ENCODE measurements at places on chromosomes 5 and 9.

DNA sequence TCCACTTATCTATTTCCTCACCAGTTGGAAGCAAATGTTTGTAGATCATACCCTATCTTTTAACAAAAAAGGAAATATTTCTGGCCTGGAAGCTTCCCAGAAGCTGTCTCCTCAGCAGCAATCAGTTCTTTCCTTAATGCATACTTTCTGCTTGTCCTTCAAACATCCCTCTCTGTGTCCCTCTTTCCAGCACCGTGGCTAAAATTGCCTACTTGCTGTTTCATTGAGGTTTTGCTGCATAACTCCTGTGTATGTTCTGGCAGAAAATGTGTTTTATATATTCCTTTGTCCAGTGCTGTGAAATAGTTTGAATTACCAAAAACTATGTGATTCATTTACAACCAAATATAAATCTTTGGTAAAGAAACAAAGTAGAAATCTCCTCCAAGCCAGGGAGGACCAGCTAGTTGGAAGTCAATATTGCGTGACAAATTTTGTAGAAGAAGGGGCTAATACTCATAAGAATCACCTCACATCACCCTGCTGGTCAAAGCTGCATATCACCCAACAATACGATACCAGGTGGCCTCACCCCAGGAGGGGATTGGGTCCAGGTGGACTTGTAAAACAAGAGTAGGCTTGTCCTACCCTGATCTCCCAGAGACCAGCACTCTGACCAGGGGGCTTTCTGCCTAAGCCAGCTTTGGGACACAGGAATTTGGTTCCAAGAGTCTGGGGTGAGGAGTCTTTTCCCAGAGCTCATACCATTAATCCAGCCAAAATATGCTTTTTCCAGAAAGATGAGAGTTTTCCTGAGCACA, 198.4 kb upstream of the SNX2 start:
- no peak for DNase-seq

DNA sequence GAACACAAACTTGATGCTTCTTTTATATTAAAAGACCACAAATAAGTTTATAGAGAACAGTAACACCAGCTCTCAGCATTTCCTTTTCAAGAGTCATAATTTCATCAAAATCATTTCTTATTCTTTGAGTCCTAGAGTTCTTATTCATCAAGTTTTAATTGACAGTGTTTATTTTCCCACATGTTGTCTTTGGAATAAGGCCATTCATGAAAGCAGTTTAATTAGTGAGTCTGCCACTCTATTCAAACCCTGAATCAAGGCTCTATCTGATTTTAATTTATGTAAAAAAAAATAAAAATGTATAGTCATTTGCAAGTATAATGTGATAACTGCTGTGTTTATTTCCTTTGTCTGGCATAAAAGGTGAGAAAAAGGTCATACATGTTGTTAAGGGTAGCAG, 176.7 kb downstream of the PARP8 start:
- no peak for DNase-seq

- DNase-seq, result no peak
Observed at GRCh38 chr5:23639326-23639725, 131.9 kb downstream of the PRDM9 start.

DNA sequence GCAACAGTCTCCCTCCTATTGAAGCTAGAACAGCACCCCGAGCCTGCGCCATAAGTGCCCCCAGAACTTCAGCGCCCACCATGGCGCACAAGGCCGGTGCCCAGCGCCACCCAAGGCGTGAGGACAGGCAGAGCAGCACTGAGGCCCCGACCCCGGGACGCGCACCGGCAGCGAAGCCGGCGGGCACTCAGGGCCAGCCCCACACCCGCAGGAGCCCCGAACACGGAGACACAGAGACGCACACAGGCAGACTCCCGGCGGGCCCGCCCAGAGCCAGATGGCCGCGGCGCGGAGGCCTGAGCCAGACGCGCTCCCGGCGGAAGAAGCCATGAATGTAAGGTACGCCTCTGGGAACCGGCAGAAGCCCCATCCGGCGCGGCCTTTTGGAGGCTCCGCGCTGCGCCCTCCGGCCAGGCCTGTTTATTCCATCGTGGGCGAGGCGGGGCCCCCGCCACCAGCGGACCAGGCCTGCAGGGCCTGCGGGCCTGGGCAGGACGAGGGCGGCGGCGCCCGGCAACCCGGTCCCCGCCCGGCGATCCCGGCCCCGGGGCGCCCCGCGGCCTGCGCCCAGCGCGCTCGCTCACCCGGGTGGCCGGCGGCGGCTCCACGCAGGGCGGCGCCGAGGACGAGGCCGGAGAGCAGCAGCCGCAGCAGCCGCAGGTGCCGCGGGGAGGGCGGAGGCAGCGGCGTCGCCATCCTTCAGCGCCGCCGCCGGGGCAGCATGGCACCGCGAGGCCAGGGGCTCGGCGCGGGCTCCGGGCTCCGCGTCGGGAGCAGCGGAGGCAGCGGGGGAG, 486 bp downstream of the NPDC1 start:
- peak; percentile 66 for DNase-seq

DNA sequence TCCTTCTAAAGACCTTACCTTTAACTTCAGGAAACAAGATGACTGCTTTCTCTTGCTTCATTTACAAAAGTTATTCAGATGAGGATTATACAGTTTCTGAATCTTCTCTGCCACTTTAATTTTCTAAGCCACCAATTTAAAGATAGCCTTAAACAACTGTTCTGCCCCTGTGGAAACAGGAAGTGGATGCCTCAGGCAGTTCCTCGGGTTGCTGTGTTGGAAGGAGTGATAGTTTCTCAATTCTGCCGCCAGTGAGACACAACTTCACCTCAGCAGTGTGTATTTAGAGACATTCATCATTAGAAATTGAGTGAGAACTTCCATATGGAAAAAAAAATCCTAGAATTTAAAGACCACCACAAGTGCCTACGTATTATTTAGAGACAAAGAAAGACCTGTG, 475.1 kb upstream of the WWC1 start:
- DNase-seq, result no peak

GRCh38 chr9:91178281-91179236, 183.2 kb downstream of the AUH start:
- DNase-seq, result no peak

DNA sequence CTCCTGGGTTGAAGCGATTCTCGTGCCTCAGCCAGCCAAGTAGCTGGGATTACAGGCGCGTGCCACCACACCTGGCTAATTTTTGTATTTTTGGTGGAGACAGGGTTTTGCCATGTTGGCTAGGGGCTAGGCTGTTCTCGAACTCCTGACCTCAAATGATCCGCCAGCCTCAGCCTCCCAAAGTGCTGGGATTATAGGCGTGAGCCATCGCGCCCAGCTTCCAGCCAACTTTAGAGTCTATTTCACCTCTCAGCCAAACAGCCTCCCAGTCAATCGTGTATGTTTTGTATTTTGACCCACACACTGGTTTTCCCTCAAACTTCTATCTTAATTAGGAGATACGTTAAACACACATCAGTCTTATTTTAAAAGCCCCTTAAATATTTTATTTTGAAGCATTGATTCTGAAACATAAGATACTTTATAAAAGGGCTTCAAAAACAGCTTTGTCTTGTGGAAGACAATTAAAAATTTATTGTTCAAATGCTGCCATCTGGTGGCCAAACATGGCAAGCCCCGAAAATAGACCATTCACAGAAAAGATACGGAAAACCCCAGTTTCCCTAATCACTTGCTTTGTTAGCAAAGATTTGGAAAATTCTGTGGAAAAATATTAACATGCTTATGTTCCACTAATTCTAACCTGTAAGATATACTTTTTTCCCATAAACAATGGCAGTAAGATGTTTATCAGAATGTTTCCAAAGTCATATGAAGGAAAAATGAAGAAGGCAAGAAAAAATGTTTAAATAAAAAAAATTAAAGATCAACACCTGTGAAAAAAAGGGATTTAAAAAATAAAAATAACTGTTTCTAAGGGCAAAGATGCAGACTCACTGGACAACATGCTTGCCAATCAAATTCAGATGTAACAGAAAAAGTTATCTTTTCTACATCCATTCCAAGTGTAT, 33.1 kb downstream of the APTX start:
- DNase-seq, result peak; percentile 64

GRCh38 chr5:151628112-151628823, 37.1 kb upstream of the FAT2 start:
- DNase-seq, result no peak

- DNase-seq, result no peak
Observed at GRCh38 chr5:74945561-74946165, 79.5 kb upstream of the FAM169A start.

GRCh38 chr5:171961117-171961516, 45.3 kb downstream of the FBXW11 start:
- DNase-seq, result no peak

DNA sequence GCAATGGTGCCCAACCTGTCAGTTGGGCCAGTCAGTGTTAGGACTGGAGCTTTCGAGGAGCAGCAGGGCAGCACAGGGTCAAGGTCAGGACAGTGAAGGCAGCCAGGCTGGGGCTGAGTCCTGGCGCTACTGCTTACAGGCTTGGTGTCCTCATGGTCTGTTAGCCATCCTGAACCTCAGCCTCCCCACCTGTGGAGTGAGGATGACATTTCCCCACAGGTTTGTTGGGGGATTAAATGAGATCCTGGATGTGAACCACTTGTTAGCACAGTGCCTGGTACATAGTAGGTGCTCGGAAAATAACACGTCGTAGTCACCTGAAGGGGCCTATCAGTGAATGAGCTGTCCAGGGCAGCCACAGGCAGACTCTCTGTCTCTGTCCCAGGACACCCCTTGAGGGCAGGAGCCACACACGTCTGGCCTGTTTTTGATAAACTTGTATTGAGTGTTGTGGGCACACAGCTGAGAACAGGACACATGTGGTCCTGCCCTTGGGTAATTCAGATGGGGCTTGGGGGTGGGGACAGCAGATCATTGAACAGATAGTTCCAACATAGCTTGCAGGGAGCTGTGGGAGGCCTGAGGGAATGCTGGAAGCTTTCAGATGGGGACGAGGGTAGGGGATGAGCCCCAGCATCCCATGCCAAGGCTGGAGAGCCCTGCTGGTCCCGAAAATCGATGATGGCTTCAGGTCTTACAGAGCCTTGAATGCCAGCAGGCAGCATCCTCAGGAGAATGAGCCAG, 69.3 kb downstream of the AMBP start:
- DNase-seq, result peak; percentile 4

- no peak for DNase-seq
Observed at GRCh38 chr9:136700959-136701667, 11.3 kb upstream of the DIPK1B start.

- no peak for DNase-seq
Observed at GRCh38 chr5:143979044-143979690, 167.2 kb downstream of the HMHB1 start.

GRCh38 chr5:114418176-114419066, 56.6 kb downstream of the KCNN2 start:
- no peak for DNase-seq

GRCh38 chr9:25691786-25692185, 13.5 kb upstream of the TUSC1 start:
- DNase-seq, result no peak

DNA sequence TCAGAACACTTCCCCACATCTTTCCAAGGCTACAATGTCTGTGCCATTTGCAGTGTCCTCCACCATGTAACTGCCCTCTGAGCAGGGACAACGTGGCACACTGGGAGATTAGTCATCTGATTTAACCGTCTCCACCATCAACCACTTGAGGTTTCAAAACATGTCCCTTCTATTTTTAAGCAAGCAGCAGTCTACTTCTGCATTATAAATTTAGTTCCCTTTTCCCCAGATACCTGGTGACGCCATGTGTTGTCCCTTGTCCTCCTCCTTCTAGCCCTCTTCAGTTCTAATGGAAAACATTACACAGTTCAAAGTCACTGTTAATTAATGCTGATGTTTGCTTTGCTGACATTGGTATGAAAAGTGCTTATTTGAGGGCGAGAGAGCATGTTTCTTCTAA, 52.8 kb downstream of the ATP10B start:
- no peak for DNase-seq

- no peak for DNase-seq
Observed at GRCh38 chr9:89398621-89399020, 80.3 kb downstream of the SECISBP2 start.

- no peak for DNase-seq
Observed at GRCh38 chr9:91445135-91445534, 21.5 kb upstream of the NFIL3 start.

DNA sequence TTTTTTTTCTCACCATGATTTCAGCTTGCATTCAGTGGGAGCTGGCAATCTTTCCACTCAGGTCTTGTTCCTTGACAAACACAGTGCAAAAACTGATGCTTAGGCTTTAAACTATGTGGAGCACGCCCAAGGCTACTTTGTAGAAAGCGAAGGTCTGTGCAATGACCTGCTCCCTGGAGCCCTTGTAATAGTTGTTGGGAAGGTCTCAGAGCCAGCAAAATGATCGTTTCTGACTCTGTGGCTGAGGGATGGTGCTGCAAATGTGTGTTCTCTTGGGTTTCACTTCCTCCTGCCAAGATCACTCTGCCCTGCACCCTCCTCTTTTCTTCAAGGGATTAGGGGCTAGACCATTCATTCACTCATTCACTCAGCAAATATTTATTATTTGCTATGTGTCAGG, 249.7 kb upstream of the MAP3K1 start:
- DNase-seq, result no peak

DNA sequence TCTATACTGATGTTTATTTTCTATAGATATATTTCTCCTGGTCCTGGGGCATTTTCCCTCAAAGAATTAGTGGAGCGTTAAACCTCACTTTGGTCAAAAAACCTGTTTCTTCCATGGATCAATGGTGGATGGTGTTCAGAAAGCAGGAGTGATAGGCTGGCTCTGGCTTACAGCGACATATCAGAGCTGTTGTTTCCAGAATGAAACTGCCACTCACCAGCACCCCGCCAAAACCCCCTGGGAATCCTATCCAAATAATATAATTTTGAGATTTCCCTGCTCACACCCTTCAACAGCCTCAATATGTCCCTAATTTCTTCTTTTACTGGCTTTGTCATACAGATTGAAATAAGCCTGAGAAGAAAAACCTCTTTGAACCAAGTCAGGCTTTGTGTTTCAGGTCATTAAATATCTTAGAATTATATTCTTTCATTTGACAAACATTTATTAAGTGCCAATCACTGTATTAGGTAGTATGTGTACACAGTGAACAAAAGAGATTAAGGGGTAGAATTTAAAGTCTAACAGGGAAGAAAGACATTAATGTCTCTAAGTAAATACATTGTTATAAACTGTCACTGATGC, 144.5 kb upstream of the GPR151 start:
- no peak for DNase-seq

GRCh38 chr5:127757576-127757975, 54.4 kb downstream of the CCDC192 start:
- no peak for DNase-seq

GRCh38 chr5:167952278-167952995, 339.0 kb upstream of the WWC1 start:
- DNase-seq, result no peak

DNA sequence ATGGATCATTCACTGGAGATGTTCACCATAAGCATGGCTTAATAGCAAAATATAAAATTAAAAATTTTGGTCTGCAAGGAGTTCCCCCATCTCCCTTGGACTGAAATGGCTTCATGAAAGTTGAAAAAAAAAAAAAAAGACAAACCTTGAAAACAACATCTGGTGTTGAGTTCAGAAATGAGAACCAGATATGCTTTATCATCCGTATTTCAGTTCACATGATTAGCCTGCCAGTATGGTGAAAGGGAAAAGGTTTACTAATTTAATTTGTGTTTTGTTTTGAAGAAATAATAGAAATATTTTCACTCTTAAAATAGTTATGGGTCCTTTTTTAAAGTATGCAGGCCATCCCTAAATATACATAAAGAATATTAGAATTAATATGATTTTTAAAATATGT, 67.8 kb downstream of the TMEM167A start:
- DNase-seq, result no peak

GRCh38 chr9:114434878-114435311, 47.1 kb upstream of the AKNA start:
- no peak for DNase-seq

Measured in ovary (tissue), 10 donors.